ENCODE measurements at places on chromosomes 7 and 10.

DNA sequence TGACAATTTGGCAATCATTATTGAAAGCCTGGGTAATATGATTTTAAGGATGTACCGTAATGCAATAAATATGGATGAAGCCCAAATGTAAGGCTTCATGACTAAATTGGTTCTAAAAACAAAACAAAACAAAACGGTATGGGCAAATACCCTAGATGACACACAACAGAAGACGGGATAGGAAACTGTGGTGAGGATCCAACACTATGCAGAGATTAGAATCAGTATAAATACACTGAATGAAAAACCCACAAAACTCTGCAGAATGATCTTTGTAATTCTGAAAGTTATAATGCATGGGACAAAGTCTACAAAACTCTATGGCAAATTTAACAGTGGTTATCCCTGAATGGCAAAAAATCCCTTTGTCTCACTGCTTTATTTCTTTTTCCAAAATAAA is 57.6 kb downstream of the MALSU1 start:
- DNase-seq = no peak

- no peak for DNase-seq
Measured at GRCh38 chr10:91163269-91163868, 57.1 kb upstream of the PCGF5 start.

- DNase-seq = no peak
Measured at GRCh38 chr10:28872587-28873165, 195.4 kb downstream of the BAMBI start.

- no peak for DNase-seq
Measured at GRCh38 chr7:135247746-135248471, 14.3 kb downstream of the STRA8 start.

DNA sequence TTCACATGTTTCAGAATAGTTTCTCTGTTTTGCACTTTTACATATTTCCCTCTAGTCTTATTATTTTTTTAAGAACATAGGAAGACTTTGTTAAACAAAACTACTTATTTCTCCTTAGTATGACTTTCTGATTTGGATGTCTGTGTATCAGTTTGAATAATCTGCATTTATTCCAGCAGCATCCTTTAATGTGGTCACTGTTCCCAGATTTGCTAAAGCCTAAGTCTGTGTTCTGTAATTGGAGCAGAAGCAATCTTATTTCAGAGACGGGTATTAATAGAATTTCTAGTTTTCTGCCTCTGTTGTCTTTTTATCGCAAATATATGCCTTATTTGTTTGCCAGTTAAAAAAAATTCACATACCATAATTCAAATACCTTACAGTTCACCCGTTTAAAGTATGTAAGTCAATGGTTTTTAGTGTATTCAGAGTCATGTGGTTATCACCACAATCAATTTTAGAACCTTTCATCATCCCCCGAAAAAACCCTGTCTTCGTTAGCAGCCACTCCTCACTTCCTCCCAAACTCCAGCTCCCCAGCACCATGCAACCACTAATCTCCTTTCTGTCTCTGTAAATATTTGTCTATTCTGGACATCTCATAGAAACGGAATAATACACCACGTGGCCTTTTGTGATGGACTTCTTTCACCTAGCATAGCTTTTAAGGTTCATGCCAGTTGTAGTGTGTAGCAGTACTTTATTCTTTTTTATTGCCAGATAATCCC is 58.7 kb downstream of the INPP5F start:
- DNase-seq = no peak

DNA sequence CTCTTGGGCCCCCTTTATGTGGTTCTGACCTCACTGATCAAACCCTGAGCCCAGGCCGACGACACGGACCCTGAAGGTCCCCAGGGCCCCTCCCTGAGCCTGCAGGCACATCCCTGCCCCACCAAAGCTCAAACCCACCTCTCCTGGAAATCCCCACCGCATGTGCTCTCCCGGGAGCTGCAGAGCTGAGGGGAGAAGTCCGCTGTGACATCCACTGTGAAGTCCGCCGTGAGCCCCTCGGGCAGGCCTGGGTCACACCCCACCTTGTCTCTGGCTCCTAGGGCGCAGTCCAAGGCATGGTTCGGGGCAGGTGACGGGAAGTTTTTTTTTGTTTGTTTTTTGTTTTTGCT is 100.2 kb downstream of the MICALL2 start:
- no peak for DNase-seq

- DNase-seq = no peak
Measured at GRCh38 chr10:69801094-69801433, 642 bp upstream of the COL13A1 start.

- DNase-seq = no peak
Measured at GRCh38 chr7:51847461-51848134, 531.0 kb upstream of the COBL start.

GRCh38 chr7:73828107-73828803 is 2.5 kb upstream of the CLDN4 start:
- no peak for DNase-seq

DNA sequence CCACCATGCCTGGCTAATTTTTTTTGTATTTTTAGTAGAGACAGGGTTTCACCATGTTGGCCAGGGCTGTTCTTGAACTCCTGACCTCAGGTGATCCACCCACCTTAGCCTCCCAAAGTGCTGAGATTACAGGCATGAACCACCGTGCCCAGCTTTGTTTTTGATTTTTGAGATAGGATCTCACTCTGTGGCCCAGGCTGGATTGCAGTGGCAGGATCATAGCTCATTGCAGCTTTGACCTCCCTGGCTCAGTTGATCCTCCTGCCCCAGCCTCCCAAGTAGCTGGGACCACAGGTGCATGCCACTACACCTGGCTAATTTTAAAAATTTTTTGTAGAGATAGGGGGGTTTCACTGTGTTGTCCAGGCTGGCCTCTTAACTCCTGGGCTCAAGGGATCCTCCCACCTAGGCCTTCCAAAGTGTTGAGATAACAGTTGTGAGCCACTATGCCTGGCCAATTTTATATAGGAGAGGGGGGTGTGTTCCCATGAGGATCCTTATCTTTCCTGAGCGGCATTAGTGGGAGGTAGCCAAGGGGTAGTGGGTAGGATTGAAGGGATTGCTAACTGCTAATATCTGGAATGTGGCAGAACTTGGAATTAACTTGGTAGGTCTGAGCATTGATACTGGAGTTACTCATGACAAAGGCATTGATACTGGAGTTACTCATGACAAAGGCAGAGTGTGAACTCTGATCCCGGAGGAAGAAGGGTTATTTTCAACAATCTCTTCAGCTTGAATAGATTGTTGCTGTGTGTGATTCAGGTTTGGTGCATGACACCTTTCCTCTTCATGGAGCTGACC is 1.0 kb upstream of the NOLC1 start:
- no peak for DNase-seq

DNA sequence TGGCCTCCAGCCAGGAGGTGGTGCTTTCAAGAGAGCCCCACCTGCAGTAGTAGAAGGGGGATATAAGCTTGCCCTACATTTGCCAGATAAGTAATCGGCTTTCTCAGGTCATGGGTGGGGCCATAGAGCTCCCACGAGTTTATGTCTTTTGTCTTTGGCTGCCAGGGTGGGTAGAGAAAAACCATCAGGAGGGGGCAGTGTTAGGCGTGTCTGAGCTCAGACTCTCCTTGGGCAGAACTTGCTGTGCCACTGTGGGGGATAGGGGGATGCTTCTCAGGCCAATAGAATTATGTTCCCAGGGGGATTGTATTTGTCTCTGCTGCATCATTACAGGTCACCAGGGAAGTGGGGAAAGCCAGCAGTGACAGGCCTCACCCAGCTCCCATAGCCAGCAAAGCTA is 12.3 kb upstream of the MRPS33 start:
- no peak for DNase-seq

DNA sequence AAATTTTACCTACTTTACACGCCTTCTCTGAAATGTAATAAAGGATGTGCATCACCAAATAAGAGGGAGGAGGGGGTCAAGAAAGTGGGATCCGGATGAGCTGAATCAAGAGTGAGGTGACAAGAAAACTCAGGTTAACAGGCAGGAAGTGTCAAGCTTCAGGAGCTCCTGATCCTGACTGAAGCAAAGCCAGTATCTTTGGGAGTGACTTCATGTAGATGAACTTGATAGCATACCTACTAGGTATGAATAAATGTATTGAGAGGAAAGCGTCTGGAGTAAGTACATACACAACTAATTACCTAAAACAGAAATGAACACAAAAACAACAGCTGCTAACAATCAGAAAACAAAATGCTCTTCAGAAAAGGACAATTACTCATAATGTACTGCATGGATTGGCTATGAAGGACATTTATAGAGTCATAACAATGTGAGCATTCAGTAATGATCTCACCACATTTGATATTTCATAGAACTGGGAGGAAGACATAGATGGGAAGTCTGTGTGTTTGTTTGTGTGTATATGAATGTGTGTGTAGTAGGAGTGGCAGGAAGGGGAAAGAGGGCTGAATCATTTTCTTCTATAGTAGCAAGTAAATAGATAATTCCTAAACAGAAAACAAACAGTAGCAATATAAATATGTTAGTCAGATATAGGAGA is 29.4 kb downstream of the PRKG1 start:
- no peak for DNase-seq

DNA sequence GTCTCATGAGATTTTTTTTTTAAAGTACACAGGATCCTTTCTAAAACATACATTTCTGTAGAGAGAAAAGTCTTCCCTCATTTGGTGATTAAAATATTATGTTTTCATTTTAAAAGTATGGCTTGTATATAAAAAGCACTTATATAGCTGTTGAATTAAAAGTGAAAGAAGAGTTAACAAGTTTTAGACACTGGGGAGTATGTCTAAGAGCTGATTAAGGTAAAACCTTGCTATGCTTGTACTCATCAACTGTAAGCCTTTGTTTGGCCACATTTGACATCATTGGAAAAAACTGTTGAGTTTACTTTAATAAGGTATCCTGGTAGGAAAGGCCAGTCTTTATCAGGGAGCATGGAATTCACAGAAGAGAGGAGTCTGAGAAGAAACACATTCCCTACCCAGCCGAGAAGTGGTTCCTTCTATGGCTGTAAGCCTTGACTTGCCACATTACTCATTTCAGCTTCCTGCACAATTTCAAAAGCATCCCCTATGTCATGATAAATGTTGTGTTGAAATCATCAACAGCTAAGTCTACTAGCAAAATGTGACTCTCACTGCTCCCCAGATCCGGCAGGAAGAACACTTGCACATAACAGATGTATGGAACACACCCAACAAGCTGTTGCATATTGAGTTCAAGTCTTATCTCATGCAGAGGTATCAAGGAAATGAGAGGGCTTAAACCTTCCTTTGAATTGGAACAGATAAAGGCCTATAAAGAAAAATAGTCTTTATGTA is 171.8 kb upstream of the CDK1 start:
- DNase-seq = no peak

- DNase-seq = no peak
Measured at GRCh38 chr10:104638861-104639589, 2.1 kb upstream of the SORCS3 start.

DNA sequence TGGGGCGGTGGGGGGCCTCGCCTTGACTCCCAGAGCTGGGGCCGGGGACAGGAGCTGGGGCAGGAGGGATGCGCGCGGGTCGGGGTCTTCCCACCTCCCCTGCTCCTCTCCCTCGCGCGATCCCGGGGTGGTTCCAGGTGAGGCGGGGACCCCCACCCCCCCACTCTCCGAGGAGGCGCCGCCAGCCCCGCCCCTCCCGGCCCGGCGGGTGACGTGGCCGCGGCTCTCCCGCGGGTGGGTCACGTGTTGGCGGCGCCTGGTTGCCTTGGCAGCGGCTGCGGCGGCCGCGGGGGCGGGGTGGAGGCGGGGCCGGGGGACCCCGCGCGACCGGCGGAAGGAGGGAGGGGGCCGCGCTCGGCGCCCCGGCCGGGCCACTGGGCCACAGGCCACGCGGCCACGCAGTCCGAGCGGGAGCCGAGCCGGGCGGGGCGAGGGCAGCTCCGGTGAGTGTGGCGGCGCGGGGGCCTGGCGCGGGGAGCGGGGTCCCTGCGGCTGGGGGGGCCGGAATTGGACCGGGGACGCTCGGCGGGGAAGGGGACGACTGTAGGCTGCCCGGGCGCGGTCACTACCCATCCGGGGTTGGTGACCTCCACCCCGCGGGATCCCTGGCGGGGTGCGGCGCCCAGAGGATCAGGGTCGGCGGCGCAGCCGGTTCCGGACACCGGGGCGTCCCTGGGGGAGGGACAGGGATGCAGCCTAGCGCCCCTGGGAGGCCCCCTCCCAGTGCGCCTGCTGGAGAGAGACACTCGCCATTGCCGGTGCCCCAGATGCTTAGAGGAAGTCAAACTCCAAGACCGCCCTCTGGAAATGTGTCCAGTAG is at the start of gene ORAI2:
Gene ORAI2, plus strand, starts transcription at position 357 of the 820 bp plus-strand sequence. CDS start 5,382 bp downstream, outside the sequence.
- DNase-seq = peak; percentile 80

- no peak for DNase-seq
Measured at GRCh38 chr10:102112210-102112817, 7.9 kb downstream of the LDB1 start.

DNA sequence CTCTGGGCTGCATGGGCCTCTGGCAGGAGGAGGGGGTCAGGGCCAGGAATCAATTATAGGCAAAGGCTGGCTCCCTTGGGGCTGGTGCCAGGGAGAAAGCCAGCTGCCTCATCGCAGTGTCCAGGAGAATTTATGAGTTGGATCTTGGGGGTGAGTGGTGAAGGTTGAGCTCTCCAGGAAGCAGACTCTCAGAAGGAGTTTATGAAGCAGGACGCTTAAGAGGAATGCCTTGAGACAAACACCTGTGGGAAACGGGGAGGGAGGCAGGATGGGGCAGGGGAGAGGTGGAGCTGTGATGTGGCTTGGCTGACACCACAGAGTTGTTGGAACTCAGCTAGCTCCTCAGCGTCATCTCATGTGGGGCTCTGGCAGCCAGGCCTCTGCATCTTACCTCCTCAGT is 428.5 kb downstream of the RPS24 start:
- DNase-seq = no peak

GRCh38 chr7:142313528-142313927 is 55.7 kb upstream of the PRSS58 start:
- DNase-seq = no peak
